ENCODE measurements at places on chromosomes 16 and 17.

GRCh38 chr17:58447039-58447975, 30.0 kb upstream of the RNF43 start:
- DNase-seq: peak; percentile 78

GRCh38 chr16:5064915-5065314, 841 bp downstream of the C16orf89 start:
- no peak for DNase-seq

GRCh38 chr16:69754143-69754468, 620 bp downstream of the NOB1 start:
- no peak for DNase-seq

- DNase-seq: no peak
These were observed 533.9 kb upstream of the CDH11 start for GRCh38 chr16:65655802-65656201.

GRCh38 chr16:30753596-30753995, 5.4 kb downstream of the PHKG2 start:
- no peak for DNase-seq

Measured in cardiac septum (tissue), 1 donor.